ENCODE measurements at places on chromosomes 6 and 20.
A peak's percentile ranks its signal among the peaks of the same experiment; 100 is the strongest.

DNA sequence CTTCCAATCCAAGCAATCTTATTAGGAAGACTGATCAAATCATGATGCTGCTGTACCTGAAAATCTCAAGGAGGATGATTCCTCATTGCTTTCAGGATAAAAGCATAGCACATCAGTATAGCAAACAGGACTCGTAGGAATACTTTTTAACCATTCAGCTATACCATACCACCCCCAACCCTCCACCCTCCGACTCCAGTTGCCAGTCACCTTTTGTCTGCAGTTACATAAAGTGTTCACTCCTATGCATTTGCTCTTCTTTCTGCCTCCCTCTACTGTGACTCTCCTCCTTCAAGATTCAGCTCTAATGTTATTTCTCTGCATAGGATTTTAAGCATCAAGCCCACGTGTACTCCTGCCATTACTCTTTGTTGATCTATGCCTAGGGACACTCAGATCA lies 124.7 kb upstream of the KCNQ5 start:
- DNase-seq: no peak

- DNase-seq: no peak
These were observed 194.6 kb downstream of the CDH26 start for GRCh38 chr20:60152792-60153191.

GRCh38 chr20:19688031-19688806 lies 69.8 kb upstream of the RIN2 start:
- DNase-seq: peak; percentile 21

DNA sequence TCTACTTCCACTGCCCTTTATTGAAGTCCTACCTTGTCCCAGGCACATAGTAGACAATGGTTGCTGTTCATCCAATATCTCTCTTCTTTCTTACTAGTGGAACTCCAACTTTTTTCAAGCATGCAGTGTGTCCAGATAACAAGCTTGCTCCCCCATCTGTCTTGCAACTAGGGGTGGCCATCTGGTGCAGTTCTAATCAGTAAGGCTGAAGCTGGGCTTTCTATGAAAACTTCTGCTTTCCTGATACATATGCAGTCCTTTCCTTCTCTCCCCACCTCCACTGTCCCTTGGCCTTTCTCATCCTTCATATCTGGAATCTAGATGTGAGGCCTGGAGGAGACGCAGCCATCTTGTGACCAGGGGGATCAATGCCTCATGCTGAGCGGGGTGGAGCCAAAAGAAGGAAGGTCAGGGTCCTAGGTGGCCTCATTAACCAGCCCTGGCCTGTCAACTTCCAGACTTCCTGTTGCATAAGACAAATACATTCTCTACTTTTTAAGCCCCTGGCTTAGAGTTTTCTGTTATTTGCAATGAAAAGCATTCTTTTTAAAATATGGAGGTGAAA lies 59.6 kb upstream of the ZFP64 start:
- DNase-seq: no peak

- peak; percentile 73 for DNase-seq
These were observed 125.1 kb downstream of the MRPL14 start for GRCh38 chr6:44002067-44002592.

DNA sequence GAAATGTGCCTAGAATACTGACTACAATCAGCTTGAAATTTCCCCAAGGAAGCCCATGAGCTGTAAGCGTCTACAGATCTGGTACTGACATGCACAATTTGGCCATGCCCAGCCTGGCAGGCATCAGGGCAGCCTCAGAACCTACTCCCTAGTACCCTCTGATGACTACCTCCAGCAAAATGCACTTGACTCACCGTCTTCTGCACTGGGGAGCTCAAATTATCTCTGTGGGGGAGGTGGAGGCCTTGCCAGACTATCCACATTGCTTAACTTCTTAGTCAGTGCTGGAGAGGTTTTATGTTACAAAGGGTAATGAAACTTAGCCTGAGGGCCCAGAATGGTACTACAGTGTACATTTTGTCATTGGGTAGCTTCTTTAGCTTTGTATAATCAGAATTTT lies 126.0 kb upstream of the ADGRF1 start:
- DNase-seq: no peak

DNA sequence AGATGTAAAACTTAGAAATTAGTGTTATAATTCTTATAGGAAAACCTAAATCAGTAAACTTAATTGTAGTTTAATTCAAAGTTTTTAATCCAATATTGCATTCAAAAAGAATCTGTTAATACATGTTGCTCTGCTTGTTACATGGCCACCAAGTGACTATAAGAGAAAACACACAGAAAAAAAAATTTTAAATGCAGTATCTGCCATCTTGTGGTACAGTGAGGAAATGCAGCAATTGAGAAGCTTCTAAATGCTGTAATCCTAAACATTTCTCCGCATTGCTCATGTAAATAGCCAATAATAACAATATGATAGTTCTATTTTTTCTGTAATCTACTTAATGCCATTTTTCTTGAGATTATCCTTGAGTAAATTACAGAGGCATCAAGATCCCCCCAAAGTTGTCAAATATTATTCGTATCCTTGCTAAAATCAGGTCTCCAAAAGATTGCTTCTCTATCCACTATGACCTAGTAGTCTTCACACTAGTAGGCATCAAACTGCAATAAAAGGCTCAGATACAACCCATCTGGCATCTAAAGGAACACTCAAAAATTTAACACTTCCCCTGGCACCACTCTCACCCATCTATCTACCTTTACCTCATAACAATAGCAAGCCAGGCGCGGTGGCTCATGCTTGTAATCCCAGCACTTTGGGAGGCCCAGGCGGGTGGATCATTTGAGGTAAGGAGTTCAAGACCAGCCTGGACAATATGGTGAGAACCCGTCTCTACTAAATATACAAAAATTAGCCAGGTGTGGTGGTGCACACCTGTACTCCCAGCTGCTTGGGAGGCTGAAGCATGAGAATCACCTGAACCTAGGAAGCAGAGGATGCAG lies 34.6 kb downstream of the HDAC2 start:
- DNase-seq: no peak

GRCh38 chr6:8900056-8900455 lies 464.7 kb upstream of the SLC35B3 start:
- DNase-seq: no peak

GRCh38 chr6:40774932-40775331 lies 187.8 kb upstream of the LRFN2 start:
- DNase-seq: no peak

DNA sequence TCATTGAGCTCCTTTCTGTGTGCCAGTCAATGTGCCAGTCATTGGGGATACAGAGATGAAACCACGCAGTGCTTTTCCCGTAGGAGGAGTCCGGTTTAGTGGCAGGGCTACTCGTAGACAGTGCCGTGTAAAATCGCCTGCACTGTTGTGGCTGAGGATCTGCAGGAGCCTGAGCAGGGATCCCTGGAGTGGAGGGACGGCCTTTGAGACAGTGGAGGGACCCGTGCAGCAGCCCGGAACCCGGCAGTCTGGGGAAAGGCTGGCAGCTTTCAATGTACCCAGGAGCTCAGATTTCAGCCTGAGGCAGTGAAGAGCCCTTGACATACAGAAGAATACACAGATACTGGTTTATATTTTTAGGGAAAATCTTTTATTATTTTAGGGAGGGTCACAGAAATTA lies 203.3 kb downstream of the ARID1B start:
- no peak for DNase-seq

DNA sequence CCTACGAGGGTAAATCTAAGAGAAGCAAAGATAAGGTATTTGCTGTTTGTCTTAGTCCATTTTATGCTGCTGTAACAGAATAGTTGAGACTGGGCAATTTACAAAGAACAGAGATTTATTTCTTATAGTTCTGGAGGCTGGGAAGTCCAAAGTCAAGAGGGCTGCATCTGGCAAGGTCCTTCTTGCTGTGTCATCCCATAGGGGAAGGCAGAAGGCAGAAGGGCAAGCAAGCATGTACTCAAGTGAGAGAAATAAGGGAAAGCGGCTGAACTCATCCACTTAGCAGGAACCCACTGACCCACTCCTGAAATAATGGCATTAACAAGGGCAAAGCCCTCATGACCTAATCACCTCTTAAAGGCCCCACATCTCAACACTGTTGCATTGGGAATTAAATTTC lies 102.7 kb downstream of the AGPAT4 start:
- no peak for DNase-seq

- DNase-seq: no peak
These were observed 26.7 kb downstream of the NTSR1 start for GRCh38 chr20:62735331-62735821.

- no peak for DNase-seq
These were observed 378.8 kb downstream of the QKI start for GRCh38 chr6:163793011-163793983.

- no peak for DNase-seq
These were observed 34.2 kb downstream of the LRFN2 start for GRCh38 chr6:40552941-40553340.

- no peak for DNase-seq
These were observed 157.0 kb downstream of the MRPL14 start for GRCh38 chr6:43970068-43970912.

GRCh38 chr20:1207293-1207878 lies 4.1 kb downstream of the C20orf202 start:
- DNase-seq: no peak

DNA sequence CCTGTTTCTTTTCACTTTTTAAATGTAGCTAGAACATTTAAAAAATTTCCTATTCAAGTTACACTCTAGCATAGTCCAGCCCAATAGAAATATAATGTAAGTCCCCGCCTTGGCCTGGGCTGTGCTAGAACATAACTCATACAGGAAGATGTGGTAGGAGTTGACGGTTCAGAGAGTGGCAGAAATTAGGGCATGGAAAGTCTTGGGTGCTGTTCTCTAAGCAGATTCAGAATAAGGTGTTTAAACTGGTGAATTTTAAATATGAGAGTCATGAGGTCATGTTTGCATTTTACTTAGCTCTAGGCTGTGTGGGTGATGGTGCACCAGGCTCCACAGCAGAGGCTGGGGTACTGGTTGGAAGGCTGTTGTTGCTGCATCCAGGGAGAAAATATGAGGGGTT lies 256.5 kb downstream of the FARS2 start:
- no peak for DNase-seq

DNA sequence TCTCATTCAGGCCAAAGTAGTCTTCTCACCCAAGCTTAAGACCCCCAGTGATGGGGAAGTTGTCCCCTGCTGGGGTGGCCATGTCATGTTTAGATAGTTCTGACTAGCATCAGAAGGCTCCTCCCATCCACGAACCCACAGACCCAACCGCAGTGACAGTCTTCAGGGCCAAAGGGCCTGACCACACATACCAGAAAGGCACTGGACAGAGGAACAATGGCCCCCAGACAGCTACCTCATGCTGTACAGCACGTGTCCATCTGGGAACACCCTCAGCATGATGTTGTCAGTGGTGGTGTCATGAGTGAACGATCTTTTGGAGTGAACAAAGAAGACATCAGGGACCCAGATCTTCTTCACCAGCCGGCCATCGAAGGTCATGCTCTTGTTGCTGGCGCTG lies 46.3 kb downstream of the GABRR2 start:
- DNase-seq: no peak

- DNase-seq: peak; percentile 56
These were observed 41.6 kb downstream of the CCN2 start for GRCh38 chr6:131909408-131910218.

GRCh38 chr6:11964729-11965335 lies 47.3 kb upstream of the HIVEP1 start:
- DNase-seq: no peak

DNA sequence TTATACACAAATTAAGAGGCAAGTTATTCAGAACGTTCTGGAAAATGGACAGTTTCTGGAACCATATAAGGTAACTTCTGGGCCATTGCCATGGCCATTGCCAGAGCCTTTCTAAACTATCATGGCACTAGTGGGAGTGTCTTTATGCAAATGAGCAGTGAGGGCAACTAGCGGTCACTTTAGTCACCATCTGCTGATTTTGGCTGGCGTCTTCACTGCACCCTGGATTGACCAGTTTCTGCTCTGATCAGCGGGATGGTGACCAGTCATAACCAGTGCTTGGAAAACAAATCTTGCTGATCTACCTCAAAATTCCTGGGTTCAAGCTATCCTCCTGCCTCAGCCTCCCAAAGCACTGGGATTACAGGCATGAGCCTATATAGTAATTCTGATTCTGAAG lies 7.3 kb upstream of the SNTA1 start:
- DNase-seq: no peak

GRCh38 chr20:745683-746301 lies 22.5 kb downstream of the SLC52A3 start:
- DNase-seq: no peak

DNA sequence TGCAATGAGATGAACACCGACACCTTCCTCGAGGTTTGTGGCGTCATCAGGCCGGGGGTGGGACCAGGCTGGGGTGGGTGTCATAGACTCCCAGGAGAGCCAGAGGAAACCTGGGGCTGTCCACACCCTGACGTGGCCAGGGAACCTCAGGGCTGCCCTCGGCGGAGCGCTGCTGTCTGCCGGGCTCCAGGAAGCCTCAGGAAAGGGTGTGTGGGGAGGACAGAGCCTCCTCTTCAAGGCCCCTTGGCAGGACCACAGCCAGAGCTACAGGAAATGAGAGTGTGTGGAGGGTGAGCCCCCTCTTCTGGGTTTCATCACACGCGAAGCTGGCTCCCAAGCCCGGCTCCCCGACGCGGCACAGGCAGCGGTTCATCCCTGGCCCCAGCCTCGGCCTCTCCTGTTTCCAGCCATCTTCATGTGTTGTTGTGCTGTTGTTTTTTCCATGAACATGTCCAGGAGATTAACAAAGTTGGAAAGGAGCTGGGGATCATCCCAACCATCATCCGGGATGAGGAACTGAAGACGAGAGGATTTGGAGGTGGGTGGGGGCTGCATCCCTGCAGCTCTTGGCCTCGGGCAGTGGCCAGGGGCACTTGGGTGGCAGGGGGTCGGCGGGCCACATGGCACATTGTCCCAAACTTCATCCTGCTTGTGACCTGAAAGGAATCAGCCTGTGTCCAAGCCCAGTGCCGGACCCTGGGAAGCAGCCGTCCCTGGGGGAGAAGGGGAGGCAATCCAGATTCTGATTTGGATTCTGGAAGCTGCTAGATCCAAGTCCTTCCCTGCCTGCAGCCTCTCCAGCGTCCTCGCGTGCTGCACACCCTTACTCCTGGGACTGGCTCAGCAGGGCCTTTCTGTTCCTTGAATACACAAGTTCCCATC lies 6.4 kb downstream of the NPEPL1 start:
- DNase-seq: no peak

- DNase-seq: no peak
These were observed 528.2 kb downstream of the HDGFL1 start for GRCh38 chr6:23097566-23097965.

- no peak for DNase-seq
These were observed 12.9 kb upstream of the ZBTB9 start for GRCh38 chr6:33441457-33441856.
